H1 (cell line): ENCODE measurements at places on chromosomes 6 and 20. TPM values are rescaled to one million over a fixed set of nuclear protein-coding genes. Genes with fewer than 3 reads are reported as not detected.
A peak's percentile ranks its signal among the peaks of the same experiment; 100 is the strongest.

The FAM217A gene
- total RNA-seq, result not detected in 2 replicates

The CST2 gene
- total RNA-seq, result not detected in 2 replicates

- peak; percentile 59 for DNase-seq
Measured at GRCh38 chr6:146913842-146914488, 290.3 kb upstream of the STXBP5 start.

DNA sequence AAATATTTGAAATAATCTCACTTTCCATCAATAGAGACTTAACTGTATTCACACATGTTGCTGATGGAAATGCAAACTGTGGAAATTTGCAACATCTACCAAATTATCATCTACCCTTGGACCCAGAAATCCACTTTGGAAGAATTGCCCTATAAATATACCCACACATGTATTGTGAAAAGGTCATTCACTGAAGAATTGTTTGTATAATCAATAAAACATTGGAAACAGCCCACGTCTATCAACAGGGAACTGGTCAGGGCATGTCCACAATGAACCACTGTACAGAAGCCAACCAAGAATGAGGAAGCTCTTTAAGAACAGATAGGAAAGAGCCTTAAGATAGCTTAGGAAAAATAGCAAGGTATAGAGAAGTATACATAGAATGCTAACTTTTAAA lies 36.2 kb downstream of the PXDC1 start:
- no peak for DNase-seq

The C20orf144 gene
- total RNA-seq, result 0.23 and 0.24 TPM in 2 replicates

DNA sequence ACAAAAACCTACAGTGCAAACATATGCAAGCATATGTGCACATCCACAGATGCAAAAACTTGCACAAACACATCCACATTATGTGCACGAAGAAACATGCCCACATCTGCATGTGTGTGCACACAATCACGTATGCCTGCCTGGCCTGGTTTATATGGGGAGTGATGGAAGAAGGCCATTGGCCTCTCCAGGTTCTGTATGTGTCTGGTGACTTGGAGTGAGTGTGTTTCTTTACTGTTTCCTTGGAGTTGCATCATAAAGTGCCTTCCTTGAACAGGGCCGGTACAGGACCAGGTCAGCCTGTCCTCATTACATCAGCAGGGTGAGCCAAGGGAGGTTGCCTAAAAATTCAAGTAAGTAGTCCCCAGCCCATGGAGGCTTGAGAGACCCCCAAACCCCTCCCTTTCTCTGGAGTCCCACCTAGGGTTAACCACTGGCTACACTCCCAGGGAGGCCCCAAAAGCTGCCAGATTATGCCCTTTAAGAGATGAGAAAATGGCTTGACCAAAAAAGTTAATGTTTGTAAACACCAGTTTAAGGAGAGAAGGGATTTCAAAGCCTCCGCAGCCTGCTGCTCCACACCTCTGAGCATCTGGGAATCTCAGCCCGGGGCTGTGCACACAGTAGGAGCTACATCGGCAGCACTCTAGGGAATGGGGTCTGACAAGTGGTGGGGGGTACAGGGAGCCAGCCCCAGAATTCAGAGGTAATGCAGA lies 140.8 kb downstream of the VEGFA start:
- no peak for DNase-seq

The SH3BGRL2 gene
- 20.0 and 20.3 TPM in 2 replicates for total RNA-seq

- no peak for DNase-seq
Measured at GRCh38 chr20:1215386-1216170, 10.3 kb upstream of the RAD21L1 start.

DNA sequence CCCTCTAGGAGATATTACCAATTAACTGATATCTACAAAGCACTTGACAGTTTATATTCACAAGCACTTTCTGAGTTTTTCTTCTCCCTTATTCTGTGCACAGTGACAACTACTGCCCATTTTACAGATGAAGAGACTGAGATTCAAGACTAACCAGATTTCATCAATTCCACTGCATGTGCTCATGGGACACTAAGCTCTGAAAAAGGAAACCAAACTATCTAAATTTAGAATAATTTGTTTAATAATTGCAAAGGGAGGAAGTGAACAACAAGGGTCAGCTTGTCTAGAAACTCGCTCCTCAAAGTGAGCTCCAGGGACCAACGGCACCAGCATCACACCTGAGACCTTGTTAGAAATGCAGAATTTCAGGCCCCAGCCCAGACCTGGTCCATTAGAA lies 50.8 kb upstream of the MYLIP start:
- no peak for DNase-seq

DNA sequence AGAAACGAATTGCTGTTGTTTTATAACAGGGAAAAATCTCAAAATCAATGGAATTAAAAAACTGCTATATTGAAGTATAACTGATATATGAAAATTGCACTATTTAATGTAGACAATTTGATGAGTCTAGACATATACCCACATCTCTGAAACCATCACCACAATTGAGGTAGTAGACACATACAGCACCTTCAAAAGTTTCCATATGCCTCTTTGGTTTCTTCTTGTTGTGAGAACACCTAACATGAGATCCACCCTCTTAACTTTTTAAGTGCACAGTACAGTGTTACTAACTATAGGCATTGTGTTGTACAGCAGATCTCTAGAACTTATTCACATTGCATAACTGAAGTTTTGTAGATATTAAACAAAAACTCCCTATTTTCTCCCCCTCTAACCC lies 14.0 kb upstream of the SLC17A5 start:
- DNase-seq, result no peak

The DNMT3B gene
- 1,016 and 1,038 TPM in 2 replicates for total RNA-seq

- DNase-seq, result no peak
Measured at GRCh38 chr6:42627044-42627443, 63.2 kb downstream of the UBR2 start.

DNA sequence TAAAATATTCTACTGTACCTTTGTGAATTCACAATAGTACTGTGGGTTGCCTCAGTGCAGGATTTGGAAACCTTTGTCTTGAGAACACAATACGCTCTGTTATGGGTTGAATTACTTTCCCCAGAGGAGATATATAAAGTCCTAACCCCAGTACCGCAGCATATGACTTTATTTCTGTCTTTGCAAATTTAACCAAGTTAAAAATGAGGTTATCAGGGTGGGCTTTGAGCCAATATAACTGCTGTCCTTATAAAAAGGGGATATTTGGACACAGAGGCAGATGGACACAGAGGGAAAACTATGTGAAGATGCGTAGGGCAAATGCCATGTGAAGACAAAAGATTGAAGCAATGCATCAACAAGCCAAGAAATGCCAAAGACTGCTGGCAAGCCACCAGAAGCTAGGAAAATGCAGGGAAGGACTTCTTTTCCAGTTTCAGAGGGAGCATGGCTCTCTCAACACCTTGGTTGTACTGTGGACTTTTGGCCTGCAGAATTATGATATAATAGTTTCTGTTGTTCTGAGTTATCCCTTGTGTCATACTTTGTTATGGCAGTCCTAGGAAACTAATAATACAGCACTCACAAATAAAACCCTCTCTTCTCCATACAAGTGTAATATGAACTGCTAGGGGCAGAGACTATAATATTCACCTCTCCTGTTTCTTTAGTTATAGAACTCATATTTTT lies 292.6 kb upstream of the SPTLC3 start:
- DNase-seq, result no peak

GRCh38 chr6:46996860-46997641 lies 45.1 kb downstream of the ADGRF1 start:
- DNase-seq, result no peak

The FARS2 gene
- total RNA-seq, result 14.0 and 14.4 TPM in 2 replicates

GRCh38 chr20:6024768-6025167 lies 29.1 kb downstream of the LRRN4 start:
- DNase-seq, result no peak

The TREML1 gene
- not detected in 2 replicates for total RNA-seq

DNA sequence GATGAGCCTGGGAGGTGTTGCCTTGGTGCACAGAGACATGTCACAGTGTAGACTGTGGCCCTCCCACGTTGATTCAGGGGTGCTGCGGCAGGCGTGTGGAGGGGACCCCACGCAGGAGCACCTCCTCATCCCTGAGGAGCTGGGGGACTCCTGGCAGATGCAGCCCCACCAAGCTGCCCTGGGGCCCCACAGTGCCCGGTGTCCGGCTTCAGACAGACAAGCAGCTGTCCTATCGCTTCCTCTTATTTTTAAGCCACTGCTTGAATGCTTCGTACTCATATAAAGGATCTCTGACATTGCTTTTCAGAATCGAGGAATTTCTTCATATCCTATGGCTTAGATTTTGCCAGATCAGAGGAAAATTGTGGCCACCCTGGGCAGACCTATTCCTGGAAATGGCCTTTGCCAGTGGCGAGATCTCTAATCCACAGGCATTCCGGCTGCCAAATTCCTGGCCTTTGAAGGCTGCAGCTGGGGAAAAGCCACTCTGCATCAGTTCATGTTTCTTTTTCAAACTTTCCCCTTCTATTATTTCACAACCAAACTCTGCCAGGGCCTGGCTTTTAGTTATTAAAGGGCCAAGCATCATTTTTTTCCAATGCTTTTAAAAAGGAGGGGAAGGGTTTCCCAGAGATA lies 337.0 kb downstream of the THBS2 start:
- DNase-seq, result no peak

- DNase-seq, result no peak
Measured at GRCh38 chr6:139154881-139155547, 20.1 kb downstream of the HECA start.
